Cortex of kidney (tissue), 1 donor: ENCODE measurements at places on chromosomes 13 and 19.

DNA sequence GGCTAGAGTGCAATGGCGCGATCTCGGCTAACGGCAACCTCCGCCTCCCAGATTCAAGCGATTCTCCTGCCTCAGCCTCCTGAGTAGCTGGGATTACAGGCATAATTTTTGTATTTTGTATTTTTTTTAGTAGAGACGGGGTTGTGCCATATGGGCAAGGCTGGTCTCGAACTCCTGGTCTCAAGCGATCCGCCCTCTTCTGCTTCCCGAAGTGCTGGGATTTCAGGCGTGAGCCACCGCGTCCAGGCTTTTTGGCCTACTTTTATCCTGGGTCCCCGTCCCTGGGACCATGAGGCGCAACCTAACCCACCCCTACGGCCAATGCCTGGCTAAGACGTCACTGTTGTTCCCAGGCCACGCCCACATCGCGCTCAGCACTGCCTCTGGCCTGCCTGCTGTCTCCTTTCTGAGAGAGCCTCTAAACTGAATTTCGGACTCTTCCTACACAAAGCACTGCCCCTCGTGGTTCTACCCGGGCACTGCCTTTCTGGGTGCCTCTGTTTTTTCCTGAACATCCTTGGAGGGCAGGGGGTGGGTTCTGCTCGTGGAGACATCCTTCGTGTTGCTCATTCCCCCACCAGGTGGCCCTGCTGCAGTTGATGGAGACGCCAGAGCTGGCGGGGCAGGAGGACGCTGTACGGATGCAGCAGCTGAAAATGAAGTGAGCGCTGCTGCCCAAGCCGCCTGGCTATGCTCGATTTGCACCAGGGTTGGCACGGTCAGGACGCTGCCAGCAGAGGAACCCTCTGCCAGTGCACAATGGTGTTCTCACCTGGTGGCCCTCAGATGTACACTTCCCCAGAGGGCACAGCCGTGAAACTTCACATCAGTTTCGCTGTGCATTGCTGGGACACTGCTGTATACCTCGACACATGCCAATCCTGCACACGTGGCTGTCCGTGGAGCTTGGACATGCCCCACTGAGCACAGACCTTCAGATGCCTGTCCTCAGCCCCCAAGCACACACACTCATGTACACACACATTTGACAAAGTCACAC is 2.0 kb downstream of the REX1BD start:
- DNase-seq, result no peak

GRCh38 chr13:96769874-96770273 is 224.4 kb downstream of the OXGR1 start:
- no peak for DNase-seq

- DNase-seq, result no peak
Observed at GRCh38 chr13:81001828-81002385, 661.0 kb upstream of the SPRY2 start.

- no peak for DNase-seq
Observed at GRCh38 chr13:26508885-26509284, 48.6 kb upstream of the WASF3 start.

- no peak for DNase-seq
Observed at GRCh38 chr13:22455036-22455435, 725.7 kb upstream of the SGCG start.

DNA sequence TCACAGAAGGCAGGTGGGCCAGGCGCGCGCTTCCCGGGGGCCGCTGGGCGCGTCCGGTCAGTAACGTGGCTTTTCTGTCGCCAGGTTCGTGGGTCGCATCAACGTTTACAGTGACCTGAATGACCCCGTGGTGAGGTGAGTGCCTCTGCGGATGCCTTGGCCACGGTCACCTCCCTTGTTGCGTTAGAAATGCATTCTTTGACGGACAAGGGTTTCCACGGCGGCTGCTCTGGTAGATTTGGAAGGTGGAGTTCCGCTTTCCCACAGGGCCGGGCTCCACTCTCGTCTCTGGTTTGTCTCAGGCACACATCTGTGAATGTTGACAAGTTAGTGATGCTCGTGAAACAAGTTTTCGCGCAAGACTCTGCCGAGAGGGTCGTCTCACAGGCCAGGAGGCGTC is 130.0 kb downstream of the ATP11A start:
- no peak for DNase-seq

DNA sequence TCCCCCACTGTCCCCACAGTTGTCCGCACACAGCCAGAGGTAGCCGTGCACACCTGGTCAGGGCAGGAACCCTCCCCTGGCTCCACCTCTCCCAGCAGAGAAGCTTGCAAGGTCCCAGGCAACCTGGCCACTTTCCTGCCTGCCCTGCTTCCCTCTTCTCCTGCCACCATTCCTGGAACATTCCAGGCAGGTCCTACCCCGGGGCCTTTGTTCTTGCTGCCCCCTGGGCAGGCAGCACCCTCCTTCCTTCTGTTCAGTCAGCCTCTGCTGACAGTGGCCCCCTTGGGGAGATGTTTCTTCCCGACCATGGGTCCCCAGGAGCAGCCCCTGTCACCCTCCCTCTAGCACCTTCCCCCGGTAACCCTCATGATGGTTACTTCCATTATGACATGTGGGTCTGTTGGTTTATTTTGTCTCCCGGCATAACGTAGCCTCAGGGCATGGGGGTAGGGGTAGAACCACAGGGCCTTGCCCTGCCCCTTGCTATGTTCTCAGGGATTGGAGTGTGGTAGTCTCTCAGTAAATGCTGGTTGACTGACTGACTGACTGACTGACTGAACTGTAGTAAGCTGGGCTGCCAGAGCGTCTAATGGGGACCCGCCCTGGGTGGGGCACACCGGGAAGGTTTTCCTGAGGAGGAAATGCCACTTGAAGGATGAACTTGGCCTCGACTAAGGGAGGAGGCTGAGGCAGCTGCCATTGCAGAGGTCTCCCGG is 10.8 kb downstream of the PAK4 start:
- DNase-seq, result no peak

GRCh38 chr19:28686756-28687155 is 526.2 kb downstream of the UQCRFS1 start:
- no peak for DNase-seq

DNA sequence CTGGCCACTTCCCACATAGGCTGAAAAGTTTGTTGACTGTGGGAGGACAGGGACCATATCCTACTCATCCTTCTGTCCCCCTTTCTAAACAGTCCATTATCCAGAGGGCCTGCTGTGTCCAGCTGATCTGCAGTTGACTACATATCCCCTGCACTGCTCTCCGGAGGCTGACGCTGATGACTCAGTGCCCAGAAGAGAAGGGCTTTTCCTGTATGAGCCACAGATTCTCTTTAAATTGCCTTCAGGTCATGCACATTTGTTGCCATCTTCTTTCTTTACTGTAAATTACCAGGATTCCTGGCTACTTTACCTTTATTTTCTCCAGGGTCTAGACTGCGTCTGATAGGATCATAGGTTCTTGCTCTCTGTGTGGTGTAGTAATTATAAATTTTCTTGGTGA is 125.2 kb downstream of the LACC1 start:
- no peak for DNase-seq

DNA sequence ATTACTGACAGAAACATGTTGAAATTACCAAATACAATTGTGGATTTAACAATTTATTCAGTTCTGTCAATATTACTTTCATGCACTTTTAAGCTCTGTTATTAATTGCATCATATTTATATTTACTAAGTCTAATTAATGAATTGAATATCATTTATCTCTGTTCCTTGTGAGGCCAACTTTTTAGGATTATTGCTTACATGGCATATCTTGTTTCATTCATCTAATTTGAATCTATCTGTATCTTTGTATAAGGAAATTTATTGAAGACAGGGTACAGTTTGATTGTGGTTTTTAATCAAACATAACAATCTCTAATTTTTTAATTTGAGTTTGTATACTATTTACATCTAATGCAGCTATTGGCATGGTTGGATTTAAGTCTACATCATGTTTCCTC is 249.9 kb upstream of the GPC6 start:
- no peak for DNase-seq

- no peak for DNase-seq
Observed at GRCh38 chr13:38141792-38142191, 207.9 kb upstream of the UFM1 start.

DNA sequence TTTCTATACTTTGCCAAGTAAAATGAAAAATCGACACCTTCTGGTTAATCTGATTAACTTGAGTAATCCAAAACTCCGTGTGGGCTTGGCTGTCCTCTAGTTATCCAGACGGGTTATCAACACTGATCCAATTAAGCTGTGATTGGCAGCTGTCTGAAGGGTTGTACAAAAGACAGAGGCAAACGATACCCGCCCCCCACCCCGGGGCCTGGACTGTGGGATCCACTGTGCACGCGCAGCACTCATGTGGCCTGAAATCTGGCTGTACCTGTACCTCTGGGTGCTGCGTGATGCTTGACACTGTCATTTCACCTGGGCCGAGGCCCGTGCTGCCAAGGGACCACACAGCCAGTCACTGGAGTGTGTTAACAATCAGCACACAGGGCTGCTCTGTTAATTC is 53.5 kb downstream of the COL4A2 start:
- DNase-seq, result no peak

- no peak for DNase-seq
Observed at GRCh38 chr13:93254775-93255174, 28.2 kb downstream of the GPC6 start.

DNA sequence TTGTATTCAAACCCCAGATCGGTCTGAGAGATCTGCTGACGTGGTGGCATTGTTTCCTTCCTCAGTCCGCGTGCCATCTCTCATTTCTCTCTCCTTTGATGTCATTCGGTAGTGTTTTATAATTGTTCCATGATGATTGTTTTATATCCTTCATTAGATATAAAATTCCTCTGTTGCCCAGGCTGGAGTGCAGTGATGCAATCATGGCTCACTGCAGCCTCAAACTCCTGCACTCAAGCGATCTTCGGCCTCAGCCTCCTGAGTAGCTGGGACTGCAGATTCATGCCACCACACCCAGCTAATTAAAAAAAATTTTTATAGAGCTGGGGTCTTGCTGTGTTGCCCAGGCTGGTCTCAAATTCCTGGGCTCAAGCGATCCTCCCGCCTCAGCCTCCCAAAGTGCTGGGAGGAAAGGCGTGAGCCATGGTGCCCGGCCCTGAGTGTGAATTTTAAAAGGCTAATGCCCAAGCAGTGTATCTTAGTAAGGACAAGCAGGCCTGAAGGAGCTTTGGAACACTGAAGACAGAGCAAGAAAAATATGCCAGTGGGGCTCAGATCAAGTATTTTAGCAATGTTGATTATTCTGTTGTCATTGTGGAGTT is 5.3 kb downstream of the ZNF57 start:
- DNase-seq, result no peak
